ENCODE measurements at places on chromosomes 11 and 22.

GRCh38 chr11:62882788-62883501 is 2.2 kb downstream of the SLC3A2 start:
- DNase-seq: no peak

DNA sequence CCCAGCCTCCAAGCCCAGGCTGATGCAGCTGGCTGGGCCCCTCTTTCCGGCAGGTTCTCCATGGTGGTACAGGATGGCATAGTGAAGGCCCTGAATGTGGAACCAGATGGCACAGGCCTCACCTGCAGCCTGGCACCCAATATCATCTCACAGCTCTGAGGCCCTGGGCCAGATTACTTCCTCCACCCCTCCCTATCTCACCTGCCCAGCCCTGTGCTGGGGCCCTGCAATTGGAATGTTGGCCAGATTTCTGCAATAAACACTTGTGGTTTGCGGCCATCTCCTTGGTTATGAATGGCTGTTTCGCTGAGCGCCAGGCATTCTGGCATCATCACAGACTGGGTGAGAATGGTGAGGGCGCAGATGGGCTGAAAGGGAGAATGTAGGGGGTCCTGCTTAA is 3.6 kb downstream of the PRDX5 start:
- DNase-seq: no peak

DNA sequence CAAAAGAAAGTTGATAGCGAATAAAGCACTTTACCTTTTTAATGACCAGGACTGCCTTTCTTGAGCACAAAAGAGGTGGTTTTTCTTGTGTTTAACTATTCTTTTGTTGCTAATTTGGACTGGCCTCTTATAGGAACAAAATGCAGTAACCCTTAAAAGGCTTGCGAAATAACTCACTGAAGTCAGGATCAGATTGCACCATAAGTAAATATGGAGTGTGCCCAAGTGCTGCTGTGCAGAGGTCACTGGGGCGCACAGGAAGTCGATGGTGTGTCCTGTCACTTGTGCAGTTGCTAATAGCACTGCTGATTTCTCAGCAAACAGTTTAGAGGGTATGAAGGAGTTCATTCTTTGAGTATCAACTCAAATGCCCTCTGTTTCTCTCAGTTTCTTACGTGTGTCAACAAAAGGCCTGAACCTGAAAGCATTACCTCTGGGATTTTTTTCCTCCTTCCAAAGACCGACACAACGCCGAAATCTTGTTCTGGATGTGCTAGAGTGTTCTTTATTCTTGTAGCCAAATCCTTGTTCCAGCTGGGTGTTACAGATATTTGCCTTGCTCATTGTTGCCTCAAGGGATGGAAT is 71.3 kb downstream of the ATXN10 start:
- DNase-seq: peak; percentile 75

DNA sequence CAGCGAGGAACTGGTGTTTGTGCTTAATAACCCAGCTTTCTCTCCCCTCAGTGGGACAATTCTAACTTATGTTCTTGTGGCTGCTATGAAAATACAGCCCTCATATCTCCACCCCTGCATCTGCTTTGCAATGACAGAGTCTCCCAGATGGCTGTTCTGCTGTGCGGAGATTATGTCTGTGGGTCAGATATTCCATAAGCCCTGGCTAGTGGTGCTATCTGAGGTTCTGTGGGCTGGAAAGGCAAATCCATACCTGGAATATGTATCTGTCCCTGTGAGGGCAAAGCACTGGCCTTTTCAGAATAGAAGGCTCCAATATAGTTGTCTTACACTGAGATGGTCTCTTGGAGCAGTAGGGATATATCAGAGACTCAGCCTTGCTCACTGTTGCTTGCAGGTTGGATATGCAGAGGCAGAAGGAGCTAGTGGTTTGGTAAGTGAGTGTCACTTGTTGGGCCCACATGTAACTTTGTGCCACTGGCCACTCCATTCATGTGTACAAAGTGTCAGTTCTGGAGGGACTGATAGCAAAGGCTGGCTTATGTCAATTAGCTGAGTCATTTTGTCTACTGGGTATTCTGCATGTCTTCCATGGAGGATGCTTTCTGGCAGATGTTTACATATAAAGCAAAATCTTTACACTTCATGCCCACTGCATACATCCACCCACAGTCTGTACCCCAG is 246.6 kb downstream of the FAM76B start:
- DNase-seq: no peak

DNA sequence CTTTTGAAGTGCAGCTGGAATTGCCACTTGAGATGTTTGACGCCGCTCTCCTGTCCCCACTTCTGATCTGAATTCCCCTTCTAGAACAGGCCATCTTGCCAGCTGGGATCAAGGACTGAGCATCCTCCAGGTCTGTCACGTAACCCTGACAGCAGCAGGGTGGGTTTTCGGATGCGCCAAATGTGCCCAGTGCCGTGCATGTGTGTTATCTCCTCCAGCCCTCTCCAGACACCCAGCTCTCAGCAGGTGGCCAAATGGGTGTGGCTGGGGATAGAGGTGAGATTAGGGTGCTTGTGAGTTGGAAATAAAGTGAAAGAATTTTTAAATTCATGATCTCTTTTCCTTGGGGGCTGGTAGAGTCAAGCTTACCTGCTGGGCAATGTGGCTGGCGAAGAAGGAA is 3.3 kb downstream of the OSBP2 start:
- no peak for DNase-seq

DNA sequence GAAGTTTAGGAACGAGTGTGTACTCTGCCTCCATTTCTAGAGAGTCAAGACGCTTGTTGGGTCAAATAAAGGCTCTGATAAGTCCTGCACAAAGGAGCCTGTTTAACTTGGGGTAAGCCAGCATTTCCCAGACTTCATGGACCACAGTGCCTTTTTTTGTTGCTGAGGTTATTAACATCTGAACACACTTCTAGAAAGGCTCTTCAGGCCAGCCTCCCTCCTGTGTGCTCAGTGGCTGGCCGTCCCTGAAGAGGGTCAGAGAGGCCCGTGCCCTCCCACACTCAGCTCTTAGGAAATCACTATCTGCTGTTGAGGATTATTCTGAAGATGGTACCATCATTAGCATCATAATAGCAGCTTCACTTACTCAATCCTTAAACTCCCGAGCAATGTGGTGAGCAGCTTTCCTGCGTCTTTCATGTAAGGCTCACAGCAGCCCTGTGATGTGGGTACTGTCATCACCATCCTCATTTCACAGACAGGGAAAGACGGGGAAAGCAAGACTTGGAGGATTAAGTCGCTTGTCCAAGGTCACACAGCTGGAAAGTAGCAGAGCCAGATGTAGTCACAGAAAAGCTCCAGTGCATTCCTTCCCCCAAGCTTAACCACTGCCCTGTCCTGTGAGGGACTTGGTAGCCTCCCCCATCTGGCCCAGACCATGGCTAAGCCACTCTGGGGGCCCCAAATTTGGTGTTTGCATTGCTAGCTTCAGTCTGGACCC is 71.3 kb downstream of the TSPAN18 start:
- no peak for DNase-seq

DNA sequence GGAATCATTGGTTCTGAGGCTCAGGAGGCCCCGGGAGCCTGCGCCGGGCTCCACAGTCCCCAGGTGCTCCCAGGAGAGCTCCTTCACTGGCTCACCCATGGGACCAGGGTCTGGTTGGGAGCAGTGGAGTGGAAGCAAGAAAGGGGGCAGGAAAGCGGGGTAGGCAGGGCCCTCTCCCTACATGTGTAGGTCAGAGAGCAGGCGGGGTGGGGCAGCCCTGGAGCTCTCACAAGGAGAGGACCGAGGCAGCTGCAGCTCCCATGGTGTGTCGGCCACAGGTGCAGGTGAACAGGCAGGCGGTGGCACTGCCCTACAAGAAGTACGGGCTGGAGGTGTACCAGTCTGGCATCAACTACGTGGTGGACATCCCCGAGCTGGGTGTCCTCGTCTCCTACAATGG is 28.3 kb downstream of the MUC2 start:
- DNase-seq: no peak

- no peak for DNase-seq
These were observed 2.6 kb downstream of the KCNC1 start for GRCh38 chr11:17736930-17737817.

- peak; percentile 28 for DNase-seq
These were observed 127.7 kb upstream of the SESN3 start for GRCh38 chr11:95358511-95359340.

GRCh38 chr11:94183886-94184264 is 55.2 kb downstream of the PANX1 start:
- DNase-seq: peak; percentile 49

DNA sequence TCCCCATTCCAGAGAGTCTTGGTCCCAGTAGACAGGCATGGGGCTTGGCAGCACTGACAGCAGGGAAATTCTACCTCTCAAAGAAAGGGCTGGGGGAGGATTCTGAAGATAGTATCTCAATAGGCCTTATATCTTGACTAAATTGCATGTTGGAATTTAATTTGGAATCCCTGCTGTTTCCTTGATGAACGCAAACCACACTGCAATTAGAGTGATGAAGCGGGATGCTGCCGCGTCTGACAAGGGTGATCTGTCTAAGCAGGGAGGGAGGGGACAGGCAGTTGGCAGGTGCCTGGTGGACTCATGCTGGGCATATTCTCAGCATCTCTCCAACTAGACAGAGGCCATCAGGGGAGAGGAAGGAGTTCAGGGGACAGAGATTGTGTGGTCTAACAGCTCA is 48.4 kb downstream of the COMMD9 start:
- DNase-seq: peak; percentile 83

- DNase-seq: peak; percentile 51
These were observed 30.8 kb upstream of the LRRC10B start for GRCh38 chr11:61477727-61478148.

- peak; percentile 34 for DNase-seq
These were observed 2.5 kb upstream of the TPST2 start for GRCh38 chr22:26592421-26592891.

- peak; percentile 45 for DNase-seq
These were observed 6.1 kb upstream of the WNT11 start for GRCh38 chr11:76212086-76213035.

DNA sequence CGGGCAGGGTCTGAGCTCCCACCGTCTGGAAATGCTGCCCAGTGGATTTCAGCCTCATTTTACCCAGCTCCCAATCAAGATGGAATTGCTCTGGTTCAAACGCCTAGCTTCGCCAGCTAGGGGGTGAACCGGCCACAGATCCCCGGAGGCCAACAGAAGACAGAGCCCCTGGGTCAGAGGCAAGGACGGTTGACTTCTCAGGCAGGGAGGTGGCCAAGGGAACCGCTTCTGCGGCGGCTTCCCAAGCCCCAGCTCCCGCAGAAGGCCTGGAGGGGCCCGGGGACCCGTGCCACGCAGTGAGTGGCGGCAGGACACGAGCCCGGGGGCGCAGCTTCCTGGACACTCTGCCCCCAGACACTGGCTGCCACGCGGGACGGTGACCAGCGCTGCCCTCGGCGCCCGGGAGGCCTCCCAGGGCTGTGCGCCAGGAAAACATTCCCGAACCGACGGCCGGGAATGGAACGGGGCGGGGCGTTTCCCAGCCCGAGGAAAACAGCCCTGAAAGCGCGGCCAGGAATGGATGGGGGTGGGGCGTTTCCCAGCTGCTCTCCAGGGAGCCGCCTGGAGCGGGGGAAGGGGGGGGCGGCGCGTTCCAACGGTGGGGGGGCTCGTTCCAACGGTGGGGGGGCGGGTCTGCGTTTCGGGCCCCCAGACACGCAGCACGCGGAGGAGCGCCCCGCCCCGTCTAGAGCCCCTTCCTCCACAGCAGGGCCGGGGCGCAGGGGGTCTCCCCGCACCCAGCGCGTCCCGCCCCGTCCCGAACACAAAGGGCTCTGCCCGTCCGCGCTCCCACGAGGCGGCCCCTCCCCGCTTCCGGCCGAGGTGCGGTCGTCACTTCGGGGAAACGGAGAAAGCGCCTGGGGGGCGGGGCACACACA is 13.5 kb upstream of the B4GALNT4 start:
- DNase-seq: peak; percentile 81
